Activated gamma-delta T cell (primary cell): ENCODE measurements at places on chromosomes 7 and 10.

- no peak for DNase-seq
Measured at GRCh38 chr7:30912021-30912730, 523 bp downstream of the AQP1 start.

DNA sequence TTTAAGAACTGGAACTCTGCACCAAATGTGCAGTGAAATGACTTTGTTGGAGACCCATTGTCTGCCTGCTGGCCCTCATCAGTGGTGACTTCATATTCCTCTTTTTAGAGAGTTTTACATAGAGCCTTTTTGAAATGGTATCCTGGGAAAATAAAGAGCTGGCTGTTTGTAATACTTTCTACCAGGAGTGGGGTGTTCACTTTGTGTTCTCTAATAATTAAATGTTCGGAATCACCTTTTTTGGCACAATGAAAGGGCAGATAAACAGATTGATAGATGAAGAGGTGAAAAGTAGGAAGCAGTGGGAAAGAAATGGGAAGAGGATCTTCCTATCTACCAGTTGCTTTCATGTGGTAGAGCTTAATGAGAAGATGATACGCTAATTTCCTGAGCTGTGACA, 55.5 kb downstream of the PRPF18 start:
- no peak for DNase-seq

- no peak for DNase-seq
Measured at GRCh38 chr7:2939193-2939885, 95.2 kb upstream of the GNA12 start.

GRCh38 chr10:125080984-125081383, 79.4 kb downstream of the CTBP2 start:
- no peak for DNase-seq

DNA sequence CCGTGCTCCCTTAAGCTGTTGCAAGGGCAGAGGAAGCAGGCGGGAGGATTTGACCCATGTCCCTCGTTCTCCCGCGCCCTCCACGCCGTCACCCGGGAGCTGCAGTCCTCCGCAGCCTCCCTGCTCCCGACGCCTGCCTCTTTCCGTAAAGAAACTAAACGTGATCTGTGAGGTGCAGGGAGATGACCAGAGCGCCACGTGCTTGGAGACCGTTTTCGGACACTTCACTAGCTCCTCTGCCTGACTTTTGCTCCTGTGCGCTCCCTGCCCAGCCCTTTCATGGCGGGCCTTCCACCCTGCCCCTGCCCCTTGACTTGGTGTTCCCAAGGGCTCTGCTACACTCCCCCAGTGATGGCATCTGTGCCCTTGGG, 171.2 kb downstream of the LSM5 start:
- DNase-seq, result no peak

DNA sequence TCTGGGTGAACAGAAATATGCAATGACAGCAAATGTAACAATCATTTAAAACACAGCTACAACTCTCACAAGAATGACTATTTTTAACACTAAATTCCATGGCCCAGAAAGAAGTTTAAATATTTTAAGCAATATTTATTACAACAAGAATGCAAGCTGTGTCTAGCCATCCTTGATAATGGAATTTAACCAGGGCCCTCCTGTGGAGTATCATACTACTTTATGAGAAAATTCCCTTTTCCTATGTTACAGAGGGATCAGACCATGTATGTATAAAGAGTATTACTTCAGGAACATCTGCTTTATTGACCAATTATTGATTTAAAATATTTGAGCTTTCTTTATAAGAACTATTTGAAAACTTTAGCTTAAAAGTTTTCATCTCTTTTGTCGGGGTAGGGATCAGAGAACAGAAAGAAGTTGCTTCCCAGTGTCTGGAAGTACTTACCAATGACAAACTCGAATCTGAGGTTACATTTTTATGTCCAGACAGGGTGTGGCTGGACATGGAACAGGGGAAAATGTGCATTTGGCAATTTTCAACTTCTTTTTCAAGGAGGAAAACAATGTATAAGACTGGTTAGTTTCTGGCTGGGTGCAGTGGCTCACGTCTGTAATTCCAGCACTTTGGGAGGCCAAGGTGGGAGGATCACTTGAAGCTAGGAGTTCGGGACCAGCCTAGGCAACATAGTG, 48.3 kb upstream of the NRBF2 start:
- DNase-seq, result no peak

- no peak for DNase-seq
Measured at GRCh38 chr7:66163186-66163610, 41.9 kb upstream of the TPST1 start.

- DNase-seq, result no peak
Measured at GRCh38 chr7:83648464-83649241, at the start of gene SEMA3E. Gene SEMA3E, minus strand, starts transcription at chr7:83649139.

GRCh38 chr7:67406976-67407375, 410.3 kb downstream of the TYW1 start:
- DNase-seq, result no peak

DNA sequence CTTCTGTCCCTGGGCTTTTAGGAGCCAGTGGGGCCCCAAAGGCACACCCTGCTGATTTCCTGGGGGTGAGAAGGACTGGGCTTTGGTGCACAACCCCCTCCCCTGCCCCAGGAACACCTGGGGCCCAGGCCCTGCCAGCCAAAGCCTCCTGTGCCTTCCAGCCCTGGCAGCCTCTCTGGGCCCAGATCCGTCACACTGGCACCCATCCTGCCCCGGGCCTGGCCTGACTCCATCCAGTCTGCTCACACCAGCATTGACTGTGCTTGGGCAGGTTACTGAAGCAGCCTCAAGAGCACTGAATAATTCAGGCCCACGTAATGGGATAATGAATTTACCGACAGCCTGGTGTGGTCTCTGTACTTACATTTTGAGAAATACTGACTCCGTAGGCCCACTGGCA, 12.0 kb upstream of the COMTD1 start:
- no peak for DNase-seq

- DNase-seq, result no peak
Measured at GRCh38 chr7:123120286-123120685, 79.5 kb downstream of the SLC13A1 start.

- no peak for DNase-seq
Measured at GRCh38 chr7:117844678-117845077, 28.6 kb downstream of the CTTNBP2 start.

DNA sequence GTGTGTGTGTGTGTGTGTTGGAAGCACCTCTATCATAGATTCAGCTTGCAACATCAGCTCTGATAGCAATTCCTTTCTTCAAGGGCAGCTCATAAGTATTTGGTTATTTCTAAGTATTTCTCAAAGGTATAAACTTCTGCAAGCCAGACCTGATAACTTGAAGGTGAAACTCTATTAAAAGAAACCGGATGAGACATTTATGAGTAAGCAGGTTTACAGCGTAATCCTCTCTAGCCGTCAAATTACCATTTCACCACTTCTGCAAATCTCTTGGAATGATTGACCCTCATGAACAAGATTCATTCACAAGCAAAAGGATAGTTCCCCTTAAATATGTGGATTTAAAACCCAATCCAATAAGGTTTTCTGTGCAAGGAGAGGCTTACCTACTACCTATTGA, 23.1 kb downstream of the PDE1C start:
- DNase-seq, result no peak

DNA sequence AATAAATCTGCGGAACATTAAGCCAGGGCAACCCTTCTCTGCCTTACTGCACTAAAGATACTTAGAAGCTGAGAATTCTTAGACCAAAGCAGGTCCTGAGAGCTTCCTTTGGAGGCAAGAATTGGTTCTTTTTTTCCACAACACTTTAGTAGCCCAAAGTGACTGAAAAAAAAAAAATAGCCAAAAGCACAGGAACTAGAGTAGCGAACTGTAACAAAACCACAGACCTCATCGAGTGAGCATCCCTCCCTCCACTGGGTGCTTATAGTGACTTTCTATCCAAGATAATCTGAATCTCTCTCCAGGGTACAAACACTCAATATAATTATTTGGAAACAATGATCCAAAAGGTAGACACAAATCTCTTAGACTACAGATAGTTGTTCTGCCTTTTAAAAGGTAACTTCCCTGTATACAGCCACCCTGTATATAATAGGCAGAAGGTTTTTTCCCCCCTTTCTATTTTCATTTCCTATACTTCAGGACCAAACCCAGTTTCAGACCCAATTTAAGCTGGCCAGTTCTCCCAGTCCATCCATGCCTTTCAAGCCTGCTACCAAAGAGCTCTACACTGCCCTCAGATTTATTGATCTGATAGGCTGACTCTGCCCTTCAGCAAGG, 31.6 kb upstream of the KCNIP2 start:
- no peak for DNase-seq

GRCh38 chr10:31299119-31299518, 19.9 kb upstream of the ZEB1 start:
- DNase-seq, result no peak

DNA sequence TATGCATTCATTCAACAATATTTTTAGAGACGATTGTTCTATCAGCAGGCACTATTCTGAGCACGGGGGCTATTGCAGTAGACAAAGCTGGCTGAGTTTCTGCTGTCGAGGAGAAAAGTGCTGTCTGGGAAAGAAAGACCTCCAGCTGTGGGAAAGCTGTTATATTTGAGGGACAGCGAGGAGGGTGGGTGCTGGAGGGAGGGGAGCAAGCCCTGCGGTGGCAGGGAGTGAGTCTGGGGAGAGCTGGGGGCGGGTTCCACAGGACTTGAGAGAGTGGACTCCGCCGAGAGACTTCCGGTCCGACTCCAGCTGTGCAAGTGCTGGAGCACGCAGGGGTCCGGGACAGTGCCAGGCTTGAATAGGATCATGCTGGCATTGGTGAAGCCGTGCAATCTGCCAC, 602.1 kb upstream of the FOXK1 start:
- DNase-seq, result no peak

- no peak for DNase-seq
Measured at GRCh38 chr10:75955973-75956502, 524.6 kb downstream of the LRMDA start.

DNA sequence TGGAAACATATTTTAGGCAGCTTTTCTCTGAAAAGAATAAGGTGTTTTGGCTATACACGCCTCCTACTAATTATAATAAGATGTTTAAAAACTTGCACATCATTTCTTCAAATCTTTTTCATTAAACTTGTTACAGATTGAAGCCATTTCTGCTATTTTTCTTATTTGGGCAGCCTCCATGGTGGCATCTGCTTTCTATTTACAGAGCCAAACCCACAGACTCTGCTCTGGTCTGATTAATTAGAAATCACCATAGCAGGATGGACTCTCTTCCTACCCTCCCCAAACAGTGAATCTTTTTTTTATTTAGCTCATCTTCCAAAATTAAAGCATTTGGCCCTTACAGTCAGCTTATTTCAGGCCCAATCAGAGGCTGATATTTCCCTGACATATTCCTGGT, 85.7 kb upstream of the AOAH start:
- DNase-seq, result no peak

DNA sequence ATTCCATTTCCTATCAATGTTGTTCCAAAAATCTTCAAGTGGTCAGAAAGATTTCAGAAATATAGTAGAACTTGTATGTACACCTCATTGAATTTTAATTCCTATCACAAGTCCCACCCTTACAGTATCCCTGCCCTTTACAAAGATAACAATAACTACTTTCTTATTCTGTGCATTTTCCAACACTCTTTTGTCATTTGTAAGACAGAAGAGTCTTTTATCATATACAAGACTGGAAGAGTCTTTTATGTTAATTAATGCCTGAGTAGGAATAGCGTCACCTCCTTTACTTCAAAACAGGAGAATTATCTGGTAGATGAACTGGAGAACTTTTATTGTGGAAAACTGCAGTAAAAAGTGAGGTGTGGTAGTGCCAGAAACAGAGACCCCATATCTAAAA, 193.9 kb upstream of the SEMA3C start:
- DNase-seq, result no peak

GRCh38 chr10:103751667-103752290, 103.6 kb downstream of the SH3PXD2A start:
- DNase-seq, result no peak

- DNase-seq, result no peak
Measured at GRCh38 chr10:71771821-71772617, 1.3 kb downstream of the VSIR start.

DNA sequence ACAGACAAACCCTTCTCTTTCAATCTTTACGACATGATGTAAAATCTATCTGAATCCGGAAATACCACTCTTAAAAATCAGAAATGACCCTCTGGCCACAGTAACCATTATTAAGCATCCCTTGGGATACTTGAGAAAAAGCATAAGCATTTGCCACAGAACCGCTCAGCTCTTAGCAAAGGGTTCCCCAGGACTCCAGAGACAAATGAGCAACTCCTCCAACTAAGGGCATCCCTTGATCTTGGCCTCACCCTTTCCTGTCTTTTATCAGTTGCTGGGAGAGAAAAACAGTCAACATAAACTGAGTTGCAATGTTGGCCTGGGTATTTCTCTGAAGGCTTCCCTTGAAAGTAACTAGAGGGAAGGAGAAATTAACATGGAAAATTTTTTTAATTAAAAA, 3.5 kb downstream of the PDLIM1 start:
- no peak for DNase-seq

- DNase-seq, result no peak
Measured at GRCh38 chr10:94549221-94549620, 3.6 kb downstream of the HELLS start.

- no peak for DNase-seq
Measured at GRCh38 chr10:1142596-1142995, 86.4 kb downstream of the WDR37 start.

GRCh38 chr10:2300231-2300630, 562.9 kb upstream of the ADARB2 start:
- no peak for DNase-seq

DNA sequence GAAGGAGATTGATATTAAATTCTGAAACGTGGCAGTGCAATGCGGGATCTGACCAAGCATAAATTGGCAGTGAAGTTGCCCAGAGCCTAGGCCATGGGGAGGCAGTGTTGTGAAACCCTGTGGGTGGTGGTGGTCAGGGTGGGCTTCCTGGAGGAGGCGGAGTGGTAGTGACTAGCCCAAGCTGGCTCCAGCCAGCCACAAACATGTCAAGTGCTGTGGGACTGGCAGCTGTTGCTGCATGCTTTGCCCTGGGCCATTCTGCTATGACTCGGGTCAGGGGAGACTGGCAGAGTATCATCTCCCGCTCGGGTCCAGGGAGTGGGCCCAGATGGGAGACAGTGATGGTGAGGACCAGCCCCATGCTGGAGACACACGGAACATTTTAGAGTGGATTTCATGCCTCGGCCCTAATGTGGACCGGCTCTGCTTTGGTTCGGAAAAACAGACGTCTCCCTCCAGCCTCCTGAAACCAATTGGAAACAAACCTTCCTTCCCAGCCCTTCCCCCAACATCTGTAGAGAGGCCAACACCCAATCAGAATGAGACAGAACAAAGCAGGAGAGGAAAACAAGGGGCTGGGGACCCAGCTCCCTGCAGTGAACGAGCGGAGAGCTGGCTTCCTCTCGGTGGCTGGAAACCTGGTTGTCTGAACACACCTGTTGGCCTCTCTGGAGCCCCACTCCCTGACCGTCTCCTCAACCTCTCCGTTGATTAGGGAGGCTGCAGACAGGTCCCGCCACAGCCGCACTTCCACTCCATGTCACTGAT, 58.2 kb downstream of the TMEM270 start:
- DNase-seq, result no peak

- no peak for DNase-seq
Measured at GRCh38 chr7:37065779-37066271, 341.5 kb upstream of the AOAH start.

DNA sequence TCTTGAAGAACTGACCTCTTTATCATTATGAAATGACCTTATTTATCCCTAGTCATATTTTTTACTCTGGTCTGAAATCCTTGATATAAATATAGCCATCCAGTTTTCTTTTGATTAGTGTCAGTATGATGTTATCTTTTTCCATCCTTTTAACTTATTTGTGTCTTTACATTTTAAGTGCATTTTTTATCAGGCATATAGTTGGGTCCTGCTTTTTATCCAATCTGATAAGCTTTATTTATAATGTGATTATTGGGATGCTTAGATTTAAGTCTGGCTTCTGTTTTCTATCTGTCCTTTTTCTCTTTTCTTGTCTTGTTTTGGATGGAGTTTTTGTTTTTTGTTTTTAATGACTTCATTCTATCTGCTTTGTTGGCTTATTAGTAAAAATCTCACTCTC, 119.2 kb downstream of the ARHGAP22 start:
- DNase-seq, result no peak
